ENCODE measurements at places on chromosomes 7 and 10.

DNA sequence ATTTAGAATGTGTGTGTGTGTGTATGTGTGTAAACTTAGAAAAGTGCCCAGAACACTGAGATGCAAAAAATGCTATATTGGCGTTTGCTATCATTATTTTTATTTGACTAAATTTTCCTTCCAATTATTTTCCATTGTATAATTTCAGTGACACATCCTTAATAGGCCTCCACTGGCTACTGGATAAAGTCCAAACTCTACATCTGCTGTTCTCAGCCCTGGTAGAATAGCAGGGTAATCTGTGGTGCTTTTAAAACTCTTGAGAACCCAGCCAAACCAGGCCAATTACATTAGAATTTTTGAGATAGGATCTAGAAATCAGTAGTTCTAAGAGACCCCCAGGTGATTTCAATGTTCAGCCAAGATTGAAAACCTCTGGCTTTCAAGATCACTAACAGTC, 66.4 kb downstream of the ZNF503 start:
- DNase-seq, result no peak

GRCh38 chr10:57142925-57143576, 782.0 kb upstream of the ZWINT start:
- no peak for DNase-seq

- no peak for DNase-seq
Observed at GRCh38 chr10:108230478-108231170, 1066.1 kb upstream of the SORCS1 start.

- no peak for DNase-seq
Observed at GRCh38 chr10:5595095-5595494, 70.3 kb downstream of the CALML3 start.

GRCh38 chr7:22129166-22129565, 183.5 kb upstream of the CDCA7L start:
- no peak for DNase-seq

DNA sequence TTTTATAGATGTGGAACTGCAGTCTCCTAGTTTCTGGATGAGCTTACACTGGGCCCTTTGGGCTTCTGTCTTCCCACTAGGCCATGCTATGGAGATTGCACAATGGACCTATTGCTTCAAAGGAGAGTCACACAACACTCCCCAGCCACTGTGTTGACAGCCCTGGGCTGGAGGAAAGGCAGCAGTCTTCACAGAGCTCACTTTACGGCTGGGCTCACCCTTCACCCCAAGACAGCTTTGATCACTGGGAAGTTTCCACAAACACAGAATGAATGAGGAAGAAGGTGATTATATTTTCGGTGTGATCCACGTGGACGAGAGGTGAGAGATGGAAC, 92.7 kb upstream of the GDF10 start:
- DNase-seq, result no peak

- DNase-seq, result no peak
Observed at GRCh38 chr7:71991586-71991985, 420.6 kb downstream of the CALN1 start.

GRCh38 chr7:78329001-78329655, 530.6 kb downstream of the PHTF2 start:
- no peak for DNase-seq

- no peak for DNase-seq
Observed at GRCh38 chr7:146115851-146116520, 615 bp upstream of the CNTNAP2 start.

DNA sequence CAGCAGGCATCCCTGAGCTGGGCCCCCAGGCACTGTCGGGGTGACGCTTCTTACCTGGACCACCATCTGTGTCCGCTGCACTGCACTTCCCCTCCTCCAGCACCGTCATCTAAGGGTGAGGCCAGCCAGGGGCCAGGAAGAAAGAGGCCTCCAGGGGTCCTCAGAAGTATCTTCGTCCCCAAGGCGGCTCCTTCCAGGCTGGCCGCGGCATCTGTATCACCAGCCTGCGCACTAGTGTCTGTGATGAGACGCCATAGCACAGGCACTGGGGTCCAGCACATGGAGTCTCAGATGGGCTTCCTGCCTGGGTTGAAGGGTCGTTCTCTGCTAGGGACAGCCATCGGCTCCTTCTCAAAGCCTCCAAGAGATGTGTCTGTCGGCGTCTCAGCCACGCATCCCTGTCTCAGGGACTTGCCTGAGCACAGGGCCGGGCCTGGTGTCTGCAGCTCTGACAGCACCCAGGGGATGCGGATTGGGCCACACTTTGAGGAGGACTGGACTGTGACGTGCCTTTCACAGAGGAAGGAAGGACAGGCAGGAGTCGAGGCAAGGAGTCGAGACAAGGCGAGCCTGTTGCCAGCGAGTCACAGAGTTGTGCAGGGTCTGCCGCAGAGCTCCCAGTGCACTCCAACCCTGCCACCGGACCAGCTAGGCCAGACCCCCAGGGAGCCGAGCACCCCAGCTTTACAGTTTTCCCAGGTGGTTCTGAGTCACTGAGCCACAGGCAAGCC, 101.5 kb upstream of the DIP2C start:
- DNase-seq, result no peak

- DNase-seq, result no peak
Observed at GRCh38 chr10:14598809-14599764, 175.6 kb downstream of the FAM107B start.

DNA sequence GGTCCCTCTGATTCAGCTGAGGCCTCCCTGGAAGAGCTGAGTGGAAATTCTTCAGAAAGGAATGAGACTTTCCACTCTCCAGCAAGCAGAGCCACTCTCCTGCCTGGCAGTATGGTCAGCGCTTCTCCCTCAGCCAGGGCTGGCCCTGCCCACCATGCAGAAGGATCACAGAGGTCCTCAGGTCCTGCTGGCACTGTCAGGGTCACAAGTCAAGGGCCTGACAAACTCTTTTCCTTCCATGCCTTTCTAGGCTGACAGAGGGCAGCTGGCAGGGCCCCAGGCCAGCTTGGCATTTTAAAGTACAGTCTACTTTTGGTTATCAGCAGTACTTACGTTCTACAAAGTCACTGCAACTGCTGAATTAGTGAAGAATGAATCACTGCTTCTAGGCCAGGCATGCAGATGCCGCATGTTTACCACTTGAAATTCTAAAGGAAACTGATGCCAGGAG, 119.3 kb upstream of the FRMD4A start:
- no peak for DNase-seq

DNA sequence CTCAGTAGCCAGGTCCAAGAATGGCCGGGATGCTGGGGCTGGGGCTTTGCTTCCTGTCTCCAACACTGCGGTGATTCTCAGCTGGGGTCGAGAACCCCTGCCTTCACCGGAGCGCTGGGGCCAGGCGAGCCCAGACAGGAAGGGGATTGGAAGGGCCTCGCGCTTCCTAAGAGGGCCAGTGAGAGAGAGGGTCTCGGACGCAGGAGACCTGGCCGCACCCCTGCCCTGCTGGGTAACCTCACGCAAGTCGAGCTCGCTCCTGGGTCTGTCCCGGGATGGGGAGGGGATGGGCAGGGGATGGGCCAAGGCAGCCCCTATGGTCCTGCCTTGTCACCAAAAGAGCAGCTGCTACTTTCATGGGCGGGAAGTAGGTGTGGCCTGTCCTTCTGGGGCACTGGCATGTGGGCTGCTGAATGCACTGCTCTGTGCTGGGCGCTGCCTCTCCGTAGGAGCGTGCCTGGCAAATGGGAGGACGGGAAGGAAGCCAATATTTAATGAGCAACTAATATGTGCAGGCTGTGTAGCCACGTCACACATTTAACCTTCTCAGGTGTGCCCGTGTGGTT, 20.0 kb downstream of the KCNK18 start:
- no peak for DNase-seq

DNA sequence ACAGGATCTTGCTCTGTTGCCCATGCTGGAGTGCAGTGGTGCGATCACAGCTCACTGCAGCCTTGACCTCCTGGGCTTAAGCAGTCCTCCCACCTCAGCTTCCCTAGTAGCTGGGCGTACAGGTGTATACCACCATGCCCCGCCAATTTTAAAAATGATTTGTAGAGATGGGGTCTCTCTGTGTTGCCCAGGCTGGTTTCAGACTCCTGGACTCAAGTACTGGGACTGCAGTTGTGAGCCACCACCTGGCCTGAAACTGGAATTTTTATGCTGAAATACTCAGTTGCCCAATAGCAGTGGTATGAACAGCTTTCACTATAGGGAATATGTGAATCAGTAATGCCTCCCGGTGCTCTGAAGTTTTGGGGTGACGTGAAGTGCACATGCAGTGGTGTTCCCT, 7.6 kb downstream of the ZRANB1 start:
- DNase-seq, result no peak

DNA sequence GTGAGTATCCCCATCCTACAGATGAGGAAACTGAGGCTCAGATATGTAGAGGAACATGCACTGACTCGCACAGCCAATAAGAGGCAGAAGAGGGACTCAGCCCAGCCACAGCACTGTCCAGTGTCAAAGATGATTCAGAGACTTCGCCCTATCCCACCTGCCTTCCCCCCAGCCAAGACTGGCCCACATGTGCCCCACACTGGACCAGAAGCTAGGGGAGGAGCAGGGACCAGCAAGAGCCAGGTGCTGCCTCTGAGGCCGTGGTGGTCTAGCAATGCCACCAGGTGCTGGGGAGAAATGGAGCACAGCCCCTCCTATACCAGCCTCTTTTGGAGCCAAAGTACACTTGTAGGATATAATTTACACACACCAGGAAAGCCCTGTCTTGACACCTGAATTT, 22.3 kb downstream of the GRID1 start:
- DNase-seq, result no peak

DNA sequence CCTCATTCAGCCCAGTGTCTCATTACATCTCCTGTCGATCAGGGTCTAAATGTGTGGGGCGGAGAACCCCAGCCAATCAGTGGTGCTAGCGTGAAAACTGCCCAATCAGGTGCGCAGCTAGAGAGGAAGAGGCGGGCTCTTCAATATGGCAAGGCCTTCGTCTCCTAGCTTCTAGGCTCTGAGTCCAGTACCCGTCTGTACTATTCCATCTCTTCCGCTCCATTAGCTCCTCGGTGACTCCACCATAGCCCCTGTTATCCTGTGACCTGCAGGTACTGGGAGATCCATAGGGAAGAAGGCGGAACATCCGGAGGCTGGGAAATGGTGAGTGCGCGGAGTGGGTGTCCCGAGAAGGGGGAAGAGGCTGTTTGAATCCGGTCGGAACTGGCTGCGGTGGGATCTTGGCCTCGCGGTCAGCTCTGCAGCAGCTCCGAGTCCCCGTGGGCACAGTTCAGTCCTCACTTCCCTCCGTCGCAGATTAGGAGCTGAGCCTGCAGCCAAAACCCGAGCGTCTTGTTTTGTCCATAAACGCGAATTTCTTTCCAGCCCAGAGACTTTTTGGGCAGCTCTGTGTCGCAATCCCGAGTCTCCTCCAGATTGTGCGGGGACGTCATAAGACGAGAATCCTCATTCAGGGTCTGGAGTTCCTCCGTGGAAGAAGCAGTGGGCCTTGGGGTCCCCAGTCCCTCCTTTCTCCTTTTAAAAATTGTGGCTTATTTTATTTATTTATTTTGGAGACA, at the start of gene ZNF727:
ZNF727 (plus strand) TSS at position 134 of the 740 bp plus-strand sequence; CDS start at position 322, 188 bp downstream.
- no peak for DNase-seq

DNA sequence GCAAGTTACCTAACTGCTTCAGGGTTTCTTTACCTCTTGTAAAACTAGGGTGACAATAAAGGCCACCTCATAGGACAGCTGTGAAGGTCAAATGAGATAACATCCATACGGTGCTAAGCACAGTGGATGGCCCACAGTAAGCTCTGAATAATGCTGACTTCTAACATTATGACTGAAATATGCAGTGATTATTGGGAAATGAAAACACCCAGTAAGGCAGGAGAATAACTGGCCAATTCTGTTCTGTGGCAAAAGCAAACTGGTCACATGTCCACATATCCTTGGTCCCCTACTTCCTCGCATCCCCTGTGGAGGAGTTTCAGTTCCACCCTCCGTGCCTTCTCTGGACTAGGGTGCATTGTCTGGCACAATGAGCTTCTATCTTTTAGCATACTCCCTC, 1.4 kb downstream of the CUBN start:
- no peak for DNase-seq

GRCh38 chr7:130294314-130294713, 1.4 kb downstream of the CPA4 start:
- DNase-seq, result no peak

- no peak for DNase-seq
Observed at GRCh38 chr7:93249491-93250148, 17.5 kb downstream of the VPS50 start.

DNA sequence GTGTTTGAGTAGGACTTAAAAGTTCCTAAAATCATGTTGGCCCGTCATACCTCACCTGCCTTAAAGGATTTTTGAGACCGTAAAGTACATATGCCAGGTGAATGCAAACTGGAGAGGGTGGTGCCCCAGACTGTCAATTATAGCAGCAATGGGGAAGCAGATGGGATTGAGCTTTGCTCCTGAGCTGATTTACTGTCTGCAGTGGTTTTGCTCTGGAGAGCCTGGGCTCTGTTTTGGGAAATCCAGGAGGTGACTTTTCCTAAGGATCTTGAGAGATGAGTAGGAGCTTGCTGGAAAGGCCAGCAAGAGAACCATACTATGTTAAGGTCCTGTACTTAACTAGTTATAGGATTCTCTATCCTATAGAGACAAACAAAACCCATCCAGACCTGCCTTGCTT, 43.0 kb downstream of the COL13A1 start:
- no peak for DNase-seq

GRCh38 chr7:128758553-128758952, 17.0 kb downstream of the OPN1SW start:
- DNase-seq, result no peak

- no peak for DNase-seq
Observed at GRCh38 chr10:90695915-90696676, 161.7 kb downstream of the HTR7 start.

GRCh38 chr10:3659203-3659917, 125.6 kb downstream of the KLF6 start:
- no peak for DNase-seq

DNA sequence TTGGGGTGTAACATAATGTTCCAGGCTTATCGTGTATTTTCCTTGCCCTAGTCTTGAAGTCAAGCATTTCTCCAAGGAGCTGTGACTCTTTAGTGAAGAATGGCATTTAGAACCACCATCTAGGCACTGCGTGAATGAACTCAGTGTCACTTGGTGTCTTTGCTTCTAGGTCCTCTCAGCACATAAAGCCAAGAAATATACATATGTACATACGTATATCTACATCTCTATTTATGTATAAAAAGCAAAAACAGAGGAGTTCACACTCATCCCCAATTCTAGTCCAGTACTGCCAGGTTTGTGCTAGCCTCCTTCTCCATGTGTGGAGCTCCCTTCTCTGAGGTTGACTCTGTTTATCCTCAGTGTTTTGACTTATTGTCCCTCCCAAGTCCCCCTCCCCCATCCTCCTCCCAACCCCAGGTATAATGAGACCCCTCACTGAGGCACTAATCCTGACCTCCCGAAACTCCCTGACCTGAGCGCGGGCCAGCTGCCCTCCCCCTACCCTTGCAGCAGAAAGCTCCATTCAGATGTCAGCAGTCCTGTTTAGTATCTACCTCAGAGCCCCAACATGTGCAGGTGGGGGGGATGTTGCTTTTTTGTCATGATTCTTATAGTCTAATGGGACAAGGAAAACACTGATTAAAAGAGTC, 61.5 kb downstream of the GDI2 start:
- no peak for DNase-seq

- no peak for DNase-seq
Observed at GRCh38 chr7:93921607-93922566, at the start of gene GNG11. GNG11 (plus strand) TSS chr7:93921735; CDS start chr7:93922138, 403 bp downstream.

- DNase-seq, result no peak
Observed at GRCh38 chr10:78335691-78336401, 302.2 kb downstream of the RPS24 start.

GRCh38 chr10:119673271-119673670, 22.1 kb downstream of the BAG3 start:
- DNase-seq, result no peak

- DNase-seq, result no peak
Observed at GRCh38 chr10:48506147-48506917, 98.5 kb downstream of the ARHGAP22 start.

All from T-helper 17 cell (primary cell).